SJCRH30 (cell line): ENCODE measurements at places on chromosomes 7 and 10.

DNA sequence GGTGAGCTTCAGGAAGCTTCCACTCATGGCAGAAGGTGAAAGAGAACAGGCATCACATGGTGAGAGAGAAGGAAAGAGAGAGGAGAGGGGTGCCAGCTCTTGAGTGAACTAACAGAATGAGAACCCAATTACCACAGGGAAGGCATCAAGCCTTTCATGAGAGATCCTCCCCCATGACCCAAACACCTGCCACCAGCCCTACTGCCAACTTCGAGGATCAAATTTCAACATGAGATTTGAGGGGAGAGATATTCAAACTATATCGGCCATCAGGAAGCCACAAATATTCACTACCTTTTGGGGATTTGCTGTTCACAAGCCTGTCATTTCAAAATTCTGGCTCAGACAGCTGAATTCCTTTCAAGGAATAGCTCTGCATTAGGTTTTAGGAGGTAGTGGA is 39.9 kb upstream of the SMNDC1 start:
- peak; percentile 36 for DNase-seq

- DNase-seq, result no peak
Measured at GRCh38 chr10:5628451-5629302, 37.7 kb downstream of the ASB13 start.

GRCh38 chr10:56880606-56881005 is 519.5 kb upstream of the ZWINT start:
- no peak for DNase-seq

DNA sequence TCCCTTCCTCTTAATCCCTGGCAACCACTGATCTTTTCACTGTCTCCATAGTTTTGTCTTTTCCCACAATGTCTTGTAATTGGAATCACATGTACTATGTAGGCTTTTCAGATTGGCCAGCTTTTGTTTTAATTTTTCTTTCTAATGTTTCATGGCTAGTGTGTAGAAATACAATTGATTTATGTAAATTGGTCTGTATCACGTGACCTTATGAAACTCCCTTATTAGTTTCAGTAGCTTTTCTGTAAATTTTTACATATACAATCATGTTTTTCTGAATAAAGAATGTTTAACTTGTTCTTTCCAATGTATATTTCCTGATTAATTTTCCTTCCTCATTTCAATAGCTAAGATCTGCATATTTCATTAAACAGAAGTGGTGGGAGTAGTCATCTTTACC is 319.3 kb downstream of the MDFIC start:
- no peak for DNase-seq

- DNase-seq, result peak; percentile 66
Measured at GRCh38 chr10:103598654-103599115, 105.2 kb downstream of the NEURL1 start.

DNA sequence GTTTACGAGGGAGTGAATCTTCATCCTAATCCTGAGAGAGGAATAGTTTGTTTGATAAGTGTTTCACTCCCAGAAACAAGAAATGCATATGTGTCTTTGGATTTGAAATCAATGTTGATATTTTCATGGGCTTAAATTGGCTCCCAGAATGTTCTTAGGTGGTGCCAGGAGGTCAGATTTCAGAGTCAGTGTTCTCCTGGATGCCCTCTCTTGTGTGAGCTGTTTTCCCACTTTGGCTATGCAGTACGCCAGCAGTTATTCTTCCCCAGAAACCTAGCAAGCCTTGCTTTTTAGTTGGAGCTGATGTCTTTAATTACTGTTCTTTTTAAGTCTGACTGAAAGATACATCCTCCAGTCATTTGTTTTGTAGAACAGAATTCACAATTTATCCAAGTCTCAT is 291.4 kb downstream of the DNAJB9 start:
- no peak for DNase-seq

DNA sequence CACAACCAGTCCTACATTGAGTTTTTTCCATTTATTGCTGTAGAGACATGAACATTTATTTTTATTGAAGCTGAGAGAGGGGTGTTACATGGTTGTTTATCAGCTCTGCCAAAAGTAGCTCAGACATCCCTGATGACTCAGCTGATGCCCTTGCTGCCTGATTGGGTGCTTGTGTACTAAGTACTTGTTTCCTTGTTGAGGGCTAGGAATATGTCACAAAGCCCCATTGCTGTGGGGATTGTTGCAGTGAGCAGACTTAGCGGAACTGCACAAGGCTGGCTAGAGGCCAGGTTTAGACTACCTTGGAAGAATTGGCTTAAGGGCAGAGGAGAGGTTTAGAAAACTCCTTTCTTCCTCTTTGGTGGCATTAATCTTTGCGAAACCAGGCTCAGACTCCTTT is 110.6 kb downstream of the AUTS2 start:
- DNase-seq, result peak; percentile 28

- DNase-seq, result peak; percentile 92
Measured at GRCh38 chr7:55156919-55157763, 138.3 kb downstream of the EGFR start.

GRCh38 chr10:131169146-131169545 is 142.4 kb downstream of the TCERG1L start:
- no peak for DNase-seq

DNA sequence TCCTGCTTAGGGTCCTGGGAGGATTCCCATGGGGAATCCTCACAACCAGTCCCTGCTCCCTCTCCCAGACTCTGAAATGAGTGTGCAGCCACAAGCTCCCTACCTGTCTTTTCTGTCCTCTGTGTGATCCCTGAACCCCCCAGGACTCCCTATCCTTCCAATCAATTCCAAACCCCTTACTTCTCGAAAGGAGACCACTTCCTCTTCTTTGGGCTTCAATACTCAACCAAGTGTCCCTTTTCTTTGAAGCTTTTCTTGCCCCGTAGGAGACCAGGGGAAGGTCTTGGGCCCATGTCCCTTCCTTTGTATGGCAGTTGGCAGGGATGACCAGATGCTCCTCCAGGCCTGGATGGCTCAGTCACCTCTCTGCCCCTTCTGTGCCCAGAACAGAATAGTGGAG is 1.7 kb downstream of the AEBP1 start:
- DNase-seq, result no peak

DNA sequence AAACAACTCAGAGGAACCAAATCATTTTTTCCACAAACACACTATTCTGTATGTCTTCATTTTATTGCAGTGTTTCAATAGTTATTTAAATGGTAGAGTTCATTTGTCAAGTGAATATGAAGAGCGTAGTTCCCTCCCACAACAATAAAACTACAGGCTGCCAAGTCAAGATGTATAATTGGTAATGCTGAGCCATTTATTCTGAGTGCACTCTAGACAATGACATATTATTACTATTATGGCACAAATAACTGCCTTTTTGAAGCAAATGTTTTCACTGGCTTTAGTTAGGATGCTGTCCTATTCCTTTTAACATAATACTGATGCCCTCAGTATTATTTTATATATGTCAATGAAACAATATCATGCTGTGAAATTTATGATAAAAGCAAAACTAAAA is 102.7 kb upstream of the PCDH15 start:
- DNase-seq, result no peak
